ENCODE measurements at places on chromosomes 1 and 21.

DNA sequence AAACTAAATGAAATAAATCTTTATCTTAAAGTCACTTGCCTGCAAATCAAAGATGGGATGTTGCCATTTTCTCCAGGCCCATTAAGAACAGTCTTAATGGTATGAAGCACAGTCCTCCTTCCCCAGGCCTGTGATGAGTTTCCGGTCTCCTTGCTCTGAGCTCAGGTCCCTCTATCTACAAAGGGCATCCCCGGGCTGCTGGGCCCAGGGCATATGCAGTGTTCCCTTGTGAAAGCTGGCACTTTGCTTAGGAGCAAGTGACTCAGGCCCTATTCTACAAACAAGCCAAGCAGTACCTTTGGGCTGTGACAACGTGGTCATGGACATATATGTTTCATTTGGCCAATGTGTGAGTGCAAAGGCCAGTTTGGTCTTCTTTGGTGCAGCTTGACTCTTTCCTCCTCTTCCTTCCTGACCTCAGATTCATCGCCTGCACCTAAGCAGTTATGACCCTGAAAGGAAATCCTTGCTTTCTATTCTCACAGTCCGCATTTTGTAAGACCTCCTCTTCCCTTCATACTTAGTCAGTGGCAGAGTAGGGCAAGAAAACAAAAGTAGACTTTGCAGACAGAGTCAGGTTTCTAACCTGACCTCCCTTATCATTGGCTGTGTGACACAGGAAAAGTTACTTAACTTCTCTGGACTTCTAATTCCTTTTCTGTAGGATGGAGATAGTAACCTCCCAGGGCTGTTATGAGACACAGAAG lies 109.5 kb downstream of the ERG start:
- no peak for DNase-seq

DNA sequence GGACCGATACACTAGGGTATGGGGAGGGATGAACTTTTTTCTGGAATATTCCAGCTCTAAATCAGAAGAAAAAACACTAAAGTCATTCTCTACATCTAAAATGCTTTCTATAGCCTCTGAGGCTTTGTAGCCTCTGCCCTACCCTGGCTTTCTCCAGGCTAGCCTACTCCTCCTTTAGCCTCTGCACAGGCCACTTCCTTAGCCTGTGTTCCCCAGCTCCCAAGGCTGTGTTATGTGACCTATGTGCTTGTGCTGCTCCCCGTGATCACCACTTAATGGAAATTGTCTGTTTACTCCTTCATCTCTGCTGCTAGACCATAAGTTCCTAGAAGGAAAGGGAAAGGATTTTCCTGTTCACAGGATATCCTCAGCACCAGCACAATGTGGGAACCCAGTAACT lies 92.8 kb downstream of the SEC16B start:
- no peak for DNase-seq

GRCh38 chr1:118504867-118505266 lies 319.8 kb upstream of the SPAG17 start:
- DNase-seq = no peak

DNA sequence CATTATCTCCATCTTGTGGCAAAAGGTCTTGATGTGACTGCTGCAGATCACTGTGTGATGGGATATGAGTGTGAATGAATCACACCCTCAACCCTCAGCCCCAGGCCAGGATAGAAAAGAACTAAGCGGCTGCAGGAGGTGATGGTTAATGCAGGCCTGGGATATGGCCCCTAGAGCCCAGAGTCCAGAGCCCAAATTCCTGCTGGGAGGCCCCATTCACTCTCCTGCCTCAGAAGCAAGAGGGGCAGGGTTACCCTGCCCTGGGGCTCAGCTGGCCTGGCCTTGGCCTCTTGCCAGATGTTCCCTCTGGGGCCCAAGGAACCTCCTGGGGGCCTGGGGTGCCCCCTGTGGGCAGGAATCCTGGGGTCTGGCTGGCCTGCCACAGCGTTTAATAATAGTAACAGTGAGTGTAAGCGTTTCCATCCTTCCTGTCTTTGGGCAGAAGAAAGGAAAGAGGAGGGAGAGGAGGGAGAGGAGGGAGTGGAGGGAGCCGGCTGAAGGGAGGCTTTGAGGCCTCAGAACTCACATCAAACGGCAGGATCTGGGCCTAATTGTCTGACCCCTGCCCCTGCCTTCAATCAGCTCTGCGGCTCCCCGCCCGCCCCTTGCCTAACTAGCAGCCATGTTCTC lies 26.2 kb downstream of the DMAP1 start:
- DNase-seq = no peak

- no peak for DNase-seq
These were observed 2.2 kb downstream of the PADI4 start for GRCh38 chr1:17310068-17310640.

- no peak for DNase-seq
These were observed 28.9 kb upstream of the S1PR1 start for GRCh38 chr1:101207891-101208290.

GRCh38 chr1:205171369-205171768 lies 40.1 kb downstream of the DSTYK start:
- DNase-seq = no peak

DNA sequence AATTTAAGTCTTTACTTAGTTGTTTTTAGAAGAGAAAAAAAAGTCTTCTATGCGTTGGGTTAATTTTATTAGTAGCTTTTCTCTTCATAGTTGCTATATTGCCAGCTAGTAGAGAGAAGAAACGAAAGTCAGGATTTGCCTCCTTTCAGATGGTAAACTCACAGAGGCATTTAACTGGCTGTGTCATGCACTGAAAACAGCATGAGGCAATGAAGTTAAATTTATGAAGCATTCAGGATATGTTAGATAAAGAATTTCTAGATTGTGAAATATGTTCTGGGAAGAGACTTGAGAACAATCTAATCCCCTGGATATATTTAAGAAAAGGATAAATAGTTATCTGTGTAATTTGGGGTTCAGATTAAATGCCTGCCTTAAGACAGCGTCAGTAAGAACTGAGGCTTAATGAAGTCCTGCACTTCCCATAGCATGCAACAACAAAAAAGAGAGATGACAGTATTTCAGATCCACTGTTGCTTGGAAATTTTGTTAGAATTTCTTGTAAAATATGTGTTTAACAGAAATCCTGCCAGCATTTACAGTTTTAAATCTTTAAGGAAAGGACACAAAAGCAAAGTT lies 1.7 kb downstream of the ANGPTL1 start:
- DNase-seq = no peak

DNA sequence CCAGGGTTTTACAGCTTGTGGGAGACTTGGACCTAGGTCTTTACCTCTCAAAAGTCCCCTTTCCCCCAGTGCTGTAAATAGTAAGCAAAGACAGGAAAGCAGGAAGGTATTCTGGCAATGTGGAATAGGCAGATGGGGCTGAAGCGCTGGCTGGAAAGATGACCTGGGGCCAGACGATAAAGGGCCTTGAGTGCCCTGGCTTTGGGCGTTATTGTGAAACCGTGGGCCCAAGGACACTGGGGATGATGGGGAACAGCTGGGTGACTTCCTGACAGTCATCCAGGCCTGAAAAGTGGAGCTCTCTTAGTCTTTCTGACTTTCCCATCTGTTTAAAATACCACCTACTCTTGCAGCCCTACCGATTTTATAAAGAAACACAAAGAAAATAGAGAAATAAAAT lies 16.3 kb downstream of the URB2 start:
- no peak for DNase-seq

Data from stimulated activated CD4-positive, alpha-beta T cell treated with anti-CD3 and anti-CD28 coated beads, Interleukin-15, amount 100 ng/mL, for 1 hour (primary cell).